Right kidney (tissue), 9 donors: ENCODE measurements at places on chromosomes 6 and 20.

GRCh38 chr20:61821735-61822134 is 243.9 kb downstream of the TAF4 start:
- peak; percentile 49 for DNase-seq

- DNase-seq = no peak
Observed at GRCh38 chr6:14984519-14984853, 261.4 kb upstream of the JARID2 start.

- no peak for DNase-seq
Observed at GRCh38 chr20:50596694-50597021, 86.5 kb downstream of the PTPN1 start.

DNA sequence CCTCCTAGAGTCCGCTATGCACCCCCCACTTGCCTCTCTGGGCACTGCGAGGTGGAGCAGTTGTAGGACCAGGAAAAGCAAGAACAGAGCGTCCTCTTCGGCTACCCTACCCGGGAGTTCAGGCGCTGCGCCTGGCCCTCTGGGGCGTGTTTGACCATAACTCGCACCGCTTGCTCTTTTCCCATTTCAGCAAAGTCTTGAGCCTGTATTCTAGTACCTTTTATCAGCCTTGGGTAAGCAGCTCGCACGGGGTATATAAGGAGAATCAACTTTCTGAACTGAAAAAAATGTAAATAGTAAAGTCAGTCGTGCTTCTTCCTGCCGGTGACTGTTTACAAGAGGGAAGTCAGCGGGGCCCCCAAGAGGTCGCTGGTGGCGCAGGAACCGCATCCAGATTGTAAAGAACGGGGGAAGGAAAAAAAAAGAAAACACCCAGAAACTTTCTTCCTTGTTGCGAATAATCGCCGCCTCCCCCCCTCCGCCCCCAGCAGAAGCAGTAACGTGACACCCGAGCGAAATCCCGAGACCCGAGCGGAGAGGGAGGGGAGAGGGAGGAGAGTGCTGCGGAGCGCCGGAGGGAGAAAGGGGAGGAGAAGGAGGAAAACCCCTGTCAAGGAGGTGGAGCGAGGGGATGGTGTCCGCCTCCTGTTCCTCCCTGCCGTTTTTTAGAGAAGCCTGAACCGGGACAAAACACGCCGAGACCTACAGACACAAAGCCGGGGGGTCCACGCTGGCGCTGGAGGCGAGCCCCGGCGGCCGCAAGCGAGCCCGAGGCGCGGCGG is at the start of gene UST:
Gene UST (plus strand): TSS at position 668 of the 782 bp plus-strand sequence. CDS start 401 bp downstream, outside the sequence.
- peak; percentile 82 for DNase-seq

- no peak for DNase-seq
Observed at GRCh38 chr20:40283689-40284088, 405.3 kb downstream of the MAFB start.

- DNase-seq = peak; percentile 48
Observed at GRCh38 chr20:25294459-25295385, 46.8 kb downstream of the PYGB start.

DNA sequence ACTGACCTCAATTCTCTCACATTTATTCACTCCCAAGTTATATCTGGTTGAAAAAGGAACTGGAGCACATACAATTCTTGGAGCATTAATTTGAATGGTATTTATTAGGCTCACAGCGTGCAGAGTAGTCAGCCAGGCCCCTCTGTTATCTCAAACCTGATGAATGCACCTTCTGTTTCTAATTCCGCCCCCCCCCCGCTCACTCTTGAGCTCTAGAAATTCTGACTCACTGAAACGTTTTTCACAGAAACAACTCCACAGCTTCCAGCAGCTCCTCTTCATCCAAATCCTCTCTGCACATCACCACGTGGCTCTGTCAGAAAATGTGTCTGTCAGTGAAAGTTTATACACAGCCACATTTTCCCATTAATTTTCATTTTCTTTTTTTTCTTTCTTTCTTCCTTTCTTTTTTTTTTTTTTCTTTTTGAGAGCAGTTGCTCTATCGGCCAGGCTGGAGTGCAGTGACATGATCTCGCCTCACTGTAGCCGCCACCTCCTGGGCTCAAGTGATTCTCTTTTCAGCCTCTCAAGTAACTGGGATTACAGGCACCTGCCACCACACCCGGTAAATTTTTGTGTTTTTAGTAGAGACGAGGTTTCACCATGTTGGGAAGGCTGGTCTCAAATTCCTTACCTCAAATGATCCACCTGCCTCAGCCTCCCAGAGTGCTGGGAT is 109.4 kb downstream of the TBXT start:
- DNase-seq = no peak
